Stimulated activated CD4-positive, alpha-beta T cell treated with anti-CD3 and anti-CD28 coated beads, Interleukin-1b, Interleukin-23, amount 100 ng/mL, for 1 hour (primary cell): ENCODE measurements at places on chromosomes 6 and 20.

- no peak for DNase-seq
Observed at GRCh38 chr6:63245420-63245819, 34.2 kb downstream of the FKBP1C start.

DNA sequence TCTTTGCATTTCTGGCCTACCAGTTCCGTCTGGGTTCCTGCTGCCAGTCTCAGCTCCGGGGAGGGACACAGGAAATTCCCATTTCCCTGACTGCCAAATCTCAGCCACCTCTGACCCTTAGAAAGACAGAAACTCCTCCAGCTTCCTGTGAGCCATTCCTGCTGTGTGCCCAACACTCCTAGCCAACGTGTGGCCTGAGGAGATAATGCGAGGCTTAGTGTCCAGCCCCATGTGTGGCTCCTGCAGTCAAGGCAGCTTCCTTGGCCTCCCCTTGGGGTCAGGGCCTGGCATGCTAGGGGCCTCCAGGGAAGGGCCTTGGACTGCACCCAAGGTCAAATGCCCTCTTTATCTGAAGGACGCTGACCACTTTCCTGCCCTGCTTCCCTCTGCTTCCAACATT, 45.1 kb downstream of the MAFB start:
- DNase-seq = no peak

- DNase-seq = no peak
Observed at GRCh38 chr6:114740547-114740946, 397.7 kb upstream of the HS3ST5 start.

DNA sequence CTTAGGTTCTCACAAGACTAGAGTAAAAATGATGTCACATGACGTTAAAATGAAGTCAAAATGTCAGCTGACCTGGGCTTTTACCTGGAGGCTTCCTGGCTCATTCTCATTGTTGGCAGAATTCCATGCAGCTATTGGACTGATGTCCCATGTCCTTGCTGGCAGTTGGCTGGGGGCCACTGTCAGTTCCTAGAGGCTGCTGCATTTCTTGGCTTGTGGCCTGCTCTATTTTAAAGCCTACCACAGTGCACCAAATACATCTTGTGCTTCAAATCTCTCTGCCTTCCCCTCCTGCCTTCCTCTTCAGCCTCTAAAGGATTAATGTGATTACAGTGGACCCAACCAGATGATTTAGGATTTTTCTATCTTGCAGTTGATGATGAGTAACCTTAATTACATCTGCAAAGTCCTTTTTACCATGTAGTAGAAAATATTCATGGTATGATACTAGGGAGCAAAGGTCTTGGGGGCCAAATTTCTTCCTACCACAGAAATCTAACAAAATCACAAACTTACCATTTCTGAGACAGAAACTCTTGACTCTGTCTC, 81.9 kb downstream of the FIG4 start:
- no peak for DNase-seq

GRCh38 chr6:153442096-153442495, 311.0 kb upstream of the RGS17 start:
- no peak for DNase-seq

DNA sequence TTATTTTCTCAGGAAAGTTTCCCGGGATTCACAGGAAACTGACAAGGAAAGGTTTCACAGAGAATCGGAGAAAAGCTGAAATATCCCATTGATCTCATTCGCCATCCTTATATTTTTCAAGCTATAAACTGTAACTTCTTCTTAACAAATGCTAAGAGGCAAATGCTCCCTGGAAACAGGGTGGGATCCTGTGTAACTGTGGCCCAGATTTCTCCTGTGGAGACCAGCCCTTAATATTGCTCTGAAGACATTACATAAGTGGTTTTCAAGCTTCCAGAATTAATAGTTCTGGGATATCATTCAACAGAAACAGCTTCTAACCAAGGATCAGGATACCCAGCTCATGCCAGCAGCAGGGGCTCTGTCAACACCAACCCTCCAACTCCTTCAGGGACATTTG, 69.2 kb downstream of the THBS2 start:
- DNase-seq = no peak

GRCh38 chr6:112626468-112627082, 279.4 kb downstream of the RFPL4B start:
- DNase-seq = no peak
